Retinal pigment epithelial cell (primary cell): ENCODE measurements at places on chromosomes 3 and 15.

GRCh38 chr3:81962396-81962795 is 201.0 kb upstream of the GBE1 start:
- DNase-seq = no peak

DNA sequence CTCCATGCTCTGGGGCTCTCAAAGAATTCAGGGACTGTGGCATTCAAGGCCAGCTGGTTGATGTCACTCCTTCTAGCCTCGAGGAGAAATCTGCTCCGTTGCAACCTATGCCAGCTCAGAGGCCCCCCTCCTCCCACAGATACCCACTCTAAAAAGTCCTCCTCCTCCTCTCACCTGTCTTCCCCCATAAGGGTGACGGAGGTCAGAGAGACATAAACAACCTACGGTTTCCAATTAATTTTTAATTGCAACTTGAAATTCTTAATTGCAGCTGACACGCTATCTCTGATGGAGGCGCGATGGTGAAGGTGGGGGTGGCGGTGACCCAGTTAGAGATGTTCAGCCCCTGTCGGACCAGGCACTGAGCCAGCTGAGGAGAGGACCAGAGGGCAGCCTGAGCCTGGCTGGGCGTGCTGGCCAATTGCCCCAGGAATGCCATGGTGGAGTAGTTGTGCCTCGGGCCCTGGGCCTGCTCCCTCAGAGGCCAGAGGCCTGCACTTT is 43.2 kb upstream of the INSYN1 start:
- DNase-seq = no peak

DNA sequence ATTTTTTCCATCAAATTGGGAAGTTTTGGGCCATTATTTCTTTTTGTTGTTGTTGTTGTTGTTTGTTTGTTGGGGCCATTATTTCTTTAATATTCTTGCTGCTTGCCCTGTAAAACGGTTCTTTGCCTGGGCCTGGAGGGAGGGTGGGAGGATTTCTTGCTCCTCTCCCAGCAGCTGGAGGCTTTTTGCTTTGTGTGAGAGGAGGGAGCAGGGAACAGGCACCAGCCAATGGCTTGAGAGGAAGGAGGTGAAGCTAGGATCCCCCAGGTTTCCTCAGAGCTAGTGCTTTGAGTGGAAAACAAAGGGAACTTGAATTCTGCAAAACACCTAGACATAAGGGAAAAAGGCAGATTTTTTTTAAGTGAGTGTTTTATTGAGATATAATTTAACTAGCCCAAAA is 61.2 kb upstream of the DNAJC19 start:
- DNase-seq = no peak

DNA sequence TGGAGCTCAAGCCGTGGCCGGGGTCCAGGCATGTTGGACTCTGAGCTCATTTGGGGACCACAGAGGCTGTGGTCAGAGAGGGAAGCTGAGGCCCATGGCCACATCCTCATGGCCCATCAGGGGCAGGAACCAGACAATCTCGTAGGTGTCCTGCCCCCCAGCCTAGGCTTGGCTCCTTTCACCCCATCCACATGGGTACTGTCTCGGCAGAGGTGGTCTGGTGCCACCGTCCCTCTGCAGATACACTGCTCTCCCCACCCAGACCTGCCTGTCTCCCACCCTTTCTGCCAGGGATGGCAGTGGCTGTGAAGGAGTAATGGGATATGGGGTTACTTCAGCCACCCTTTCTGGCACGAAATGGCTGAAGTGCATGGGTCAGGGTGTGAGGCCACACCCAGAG is 7.9 kb downstream of the PRSS50 start:
- DNase-seq = no peak

GRCh38 chr15:57505949-57506391 is 85.7 kb upstream of the MYZAP start:
- DNase-seq = no peak

GRCh38 chr15:79170256-79170664 is 79.7 kb upstream of the RASGRF1 start:
- DNase-seq = peak; percentile 27

DNA sequence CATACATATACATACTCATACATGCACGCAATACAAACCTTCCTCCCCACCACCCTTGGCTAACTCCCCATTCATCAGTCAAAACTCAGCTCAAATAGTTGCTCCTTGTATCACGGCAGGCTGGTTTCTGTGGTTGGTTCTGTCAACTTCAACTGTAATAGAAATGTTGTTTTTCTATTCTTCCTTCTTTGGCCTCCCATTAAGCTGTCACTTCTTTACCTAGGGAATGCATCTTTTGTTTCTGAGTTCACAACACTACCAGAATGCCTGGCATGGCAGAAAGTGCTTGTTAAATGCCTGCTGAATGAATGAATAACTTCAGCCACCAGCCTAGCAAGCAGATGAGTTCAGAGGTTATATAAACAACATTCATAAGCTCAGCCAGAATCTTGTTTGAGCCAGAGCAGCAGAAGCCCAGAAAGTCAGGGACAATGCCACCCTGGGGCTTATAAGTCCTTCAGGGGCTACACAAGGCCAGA is 63.1 kb downstream of the B3GALNT1 start:
- DNase-seq = no peak

- DNase-seq = no peak
Measured at GRCh38 chr15:79067969-79068368, 22.6 kb downstream of the RASGRF1 start.

GRCh38 chr15:52362497-52362896 is 66.9 kb upstream of the MYO5C start:
- no peak for DNase-seq

DNA sequence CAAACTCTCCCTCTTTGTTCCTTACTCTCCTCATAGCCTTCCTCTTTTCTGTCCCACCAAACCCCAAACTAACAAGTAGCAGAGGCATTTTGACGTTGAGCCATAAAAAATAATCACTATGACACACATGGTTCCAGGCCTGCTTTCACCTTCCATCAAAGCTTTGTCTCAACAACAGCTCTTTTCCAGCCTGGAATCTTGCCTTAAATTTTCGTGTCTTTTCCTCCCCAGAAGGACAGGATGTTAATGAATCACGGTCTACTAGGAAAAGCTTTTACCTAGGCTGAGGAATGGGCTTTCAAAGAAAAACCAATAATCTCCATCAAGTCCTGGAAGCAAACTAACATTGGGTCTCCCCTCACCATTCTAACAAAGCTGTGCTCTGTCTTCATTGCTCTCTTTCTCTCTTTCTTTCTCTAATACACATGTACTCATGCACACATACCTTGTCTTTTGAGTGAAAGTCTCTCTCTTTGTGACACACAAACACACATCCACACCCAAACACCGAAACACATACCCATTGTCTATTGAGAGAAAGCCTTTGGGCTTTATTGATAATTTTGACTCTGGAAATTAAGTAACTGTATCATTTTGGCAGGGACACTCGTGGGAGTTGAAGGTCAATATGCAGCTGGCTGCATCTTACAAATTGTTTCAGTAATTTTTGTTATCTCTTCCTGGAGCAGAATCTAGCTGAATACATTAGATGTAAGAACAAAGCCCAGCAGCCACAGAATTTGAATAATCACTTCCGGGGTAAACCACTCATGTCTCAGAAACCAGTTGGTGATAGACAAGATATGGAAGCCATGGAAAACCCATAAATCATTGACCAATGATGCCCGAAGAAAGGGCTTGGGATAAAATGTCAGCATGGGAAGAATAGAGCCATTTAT is 107.4 kb upstream of the SLC4A7 start:
- no peak for DNase-seq

GRCh38 chr15:37765786-37766185 is 168.7 kb upstream of the TMCO5A start:
- no peak for DNase-seq

DNA sequence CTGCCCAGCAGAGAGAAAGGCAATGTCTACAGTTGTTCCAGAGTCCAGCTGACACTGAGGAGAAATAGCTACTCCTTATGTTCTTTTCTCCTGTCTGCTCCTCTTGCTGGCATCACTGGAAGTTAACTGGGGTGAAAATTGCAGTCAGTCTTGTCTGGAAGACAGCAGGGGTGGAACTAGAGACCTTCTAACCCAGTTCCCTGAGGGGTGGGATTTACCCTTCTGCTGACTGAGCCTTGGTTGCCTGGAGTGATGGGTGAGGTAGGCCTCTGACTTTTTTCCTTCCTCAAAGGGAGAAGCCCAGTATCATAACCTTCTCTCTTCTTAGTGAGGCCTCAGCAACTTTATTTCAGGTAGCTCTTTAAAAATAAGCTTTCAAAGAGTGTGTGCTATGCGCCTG is 16.2 kb downstream of the ZNF609 start:
- no peak for DNase-seq

GRCh38 chr15:74418575-74419338 is 15.0 kb downstream of the SEMA7A start:
- DNase-seq = no peak
